ENCODE measurements at places on chromosomes 6 and 20.

DNA sequence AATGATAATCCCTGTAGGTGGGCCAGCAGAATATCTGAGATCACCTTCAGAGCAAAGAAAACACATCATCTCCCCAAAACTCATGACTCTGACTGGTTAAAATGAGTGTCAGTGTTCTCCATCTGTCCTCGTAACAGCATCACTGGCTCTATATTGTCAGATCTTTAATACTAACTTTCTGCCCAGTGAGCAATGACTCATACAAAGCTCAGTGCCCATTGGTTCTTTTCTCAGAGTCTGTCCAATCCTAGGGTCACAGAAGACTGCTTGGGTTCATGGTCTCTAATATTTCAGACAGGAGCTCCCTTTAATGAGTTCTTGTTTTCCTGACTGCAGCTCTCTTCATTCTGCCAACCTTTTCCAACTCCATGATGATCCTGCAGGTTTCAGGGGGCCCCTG lies 36.4 kb downstream of the HLA-DPB1 start:
- DNase-seq = peak; percentile 11

DNA sequence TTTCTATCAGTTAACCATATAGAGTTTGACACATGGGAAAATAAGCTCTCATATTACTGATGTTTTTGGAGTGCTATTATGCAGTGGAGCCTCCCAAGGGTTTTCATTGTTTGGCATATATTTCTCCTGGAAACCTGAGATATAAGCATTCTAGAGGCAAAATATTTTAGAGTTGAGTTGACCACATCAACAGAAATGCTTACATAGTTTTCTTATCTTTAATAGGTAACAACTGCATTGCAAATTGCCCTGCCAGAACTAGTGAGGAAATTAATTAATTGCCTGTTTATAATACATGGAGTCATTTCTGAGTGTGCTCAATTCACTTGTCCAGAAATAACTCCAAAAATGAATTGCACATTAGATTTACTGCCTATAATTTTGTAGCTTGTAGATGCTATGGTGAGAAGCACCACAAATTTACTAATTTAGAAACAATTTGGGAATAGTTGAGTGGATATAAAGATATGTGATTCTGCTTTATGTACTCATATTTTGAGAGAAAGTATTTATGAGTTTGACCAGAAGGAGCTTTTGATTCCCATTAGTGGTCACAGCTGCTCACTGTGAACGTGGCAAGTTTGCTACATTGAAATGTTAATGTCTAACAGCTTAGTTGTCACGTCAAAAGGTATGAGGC lies 288.7 kb downstream of the CD109 start:
- no peak for DNase-seq

DNA sequence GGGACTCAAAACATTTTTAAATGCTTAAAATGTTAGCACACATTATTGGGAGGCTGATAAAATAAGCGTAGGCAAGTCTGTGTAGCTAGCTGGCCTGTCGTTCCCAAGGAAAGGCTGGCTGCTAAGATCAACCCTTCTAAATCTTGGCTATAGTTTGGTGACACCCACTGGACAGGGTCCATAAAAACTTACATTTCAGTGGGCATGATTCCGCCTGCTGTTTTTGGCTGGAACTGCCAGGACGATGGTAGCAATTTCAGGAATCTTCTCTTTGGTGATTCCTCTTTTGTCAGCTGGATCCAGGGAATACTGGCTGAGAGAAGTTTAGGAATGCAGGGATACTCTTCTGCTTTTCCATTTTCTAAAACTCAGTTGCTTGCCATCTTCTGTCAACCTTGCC lies 162.2 kb downstream of the NKAIN2 start:
- no peak for DNase-seq

GRCh38 chr20:43124241-43124640 lies 65.5 kb downstream of the PTPRT start:
- no peak for DNase-seq

- DNase-seq = no peak
These were observed 6.9 kb downstream of the GLYATL3 start for GRCh38 chr6:49506569-49507111.

- DNase-seq = no peak
These were observed 70.6 kb downstream of the ATXN1 start for GRCh38 chr6:16690608-16691142.

DNA sequence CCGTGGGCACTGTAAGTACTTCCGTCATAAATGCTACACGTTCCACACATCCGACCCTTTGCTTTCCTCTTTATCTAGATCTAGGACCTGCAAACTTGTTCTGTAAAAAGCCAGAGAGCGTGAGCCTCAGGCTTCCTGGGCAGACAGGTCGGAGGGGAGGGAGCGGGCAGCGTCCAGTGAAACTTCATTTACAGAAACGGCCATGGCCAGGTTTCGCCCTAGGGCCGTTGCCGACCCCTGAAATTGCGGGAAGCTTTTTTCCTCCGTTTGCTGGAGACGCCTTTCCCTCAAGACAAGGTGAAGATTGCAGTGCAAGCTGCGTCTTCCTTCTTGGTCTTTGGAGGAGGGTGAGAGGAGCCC lies 155.4 kb downstream of the DLL1 start:
- no peak for DNase-seq

DNA sequence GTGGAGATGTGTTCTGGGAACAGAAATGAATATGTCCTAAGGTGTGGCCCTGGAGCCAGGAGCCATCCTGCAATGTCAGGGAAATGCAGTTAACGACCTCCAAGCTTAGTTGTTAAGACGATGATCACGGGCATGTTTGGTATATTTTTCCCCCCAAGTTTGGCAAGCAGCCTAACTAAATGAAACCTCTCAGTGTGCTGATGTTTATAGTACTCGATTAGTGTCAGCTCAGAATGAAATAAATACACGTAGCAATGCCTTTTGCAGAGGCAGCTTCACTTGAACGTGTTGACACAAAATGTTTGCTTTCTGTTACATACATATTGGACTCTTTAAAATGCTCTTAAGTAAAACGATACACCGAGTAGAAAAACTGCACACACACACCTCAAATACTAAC lies 76.2 kb upstream of the OLIG3 start:
- DNase-seq = peak; percentile 22

GRCh38 chr6:100338090-100338489 lies 126.6 kb downstream of the SIM1 start:
- no peak for DNase-seq

- no peak for DNase-seq
These were observed at the start of gene HLA-DRB1 for GRCh38 chr6:32589596-32590449. Gene HLA-DRB1, minus strand, starts transcription at chr6:32589848. Its CDS starts 106 bp downstream, at chr6:32589742.

DNA sequence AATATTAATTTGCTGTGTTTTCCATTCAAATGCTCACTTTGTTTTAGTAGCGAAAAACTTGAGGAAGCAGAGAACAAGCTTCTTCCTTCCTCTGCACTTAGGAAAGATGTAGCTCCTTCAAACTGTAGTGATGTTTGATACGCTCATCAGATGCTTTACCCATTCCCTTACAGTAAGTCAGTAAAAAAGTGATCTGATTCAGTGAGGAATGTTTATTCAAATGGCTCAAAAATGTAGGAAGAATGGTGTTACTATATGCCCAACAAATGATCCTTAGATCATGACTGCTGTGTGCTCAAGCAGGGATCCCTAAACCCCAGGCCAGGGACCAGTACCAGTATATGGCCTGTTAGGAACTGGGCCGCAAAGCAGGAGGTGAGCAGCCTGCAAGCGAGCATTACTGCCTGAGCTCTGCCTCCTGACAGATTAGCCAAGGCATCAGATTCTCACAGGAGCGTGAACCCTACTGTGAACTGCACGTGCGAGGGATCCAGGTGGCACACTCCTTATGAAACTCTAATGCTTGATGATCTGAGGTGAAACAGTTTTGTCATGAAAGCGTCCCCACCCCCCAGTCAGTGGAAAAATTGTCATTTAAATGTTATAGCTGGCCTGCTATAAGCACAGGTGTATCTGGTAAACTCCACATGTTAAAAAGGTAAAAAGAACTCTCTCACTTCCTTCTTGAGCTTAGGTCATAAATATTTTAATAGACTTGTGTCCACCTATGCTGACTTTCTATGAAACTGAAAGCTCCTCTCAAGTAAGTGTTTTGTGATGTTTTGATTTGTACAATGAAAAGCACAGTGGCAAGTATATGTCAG lies 187.2 kb downstream of the FOXC1 start:
- no peak for DNase-seq

DNA sequence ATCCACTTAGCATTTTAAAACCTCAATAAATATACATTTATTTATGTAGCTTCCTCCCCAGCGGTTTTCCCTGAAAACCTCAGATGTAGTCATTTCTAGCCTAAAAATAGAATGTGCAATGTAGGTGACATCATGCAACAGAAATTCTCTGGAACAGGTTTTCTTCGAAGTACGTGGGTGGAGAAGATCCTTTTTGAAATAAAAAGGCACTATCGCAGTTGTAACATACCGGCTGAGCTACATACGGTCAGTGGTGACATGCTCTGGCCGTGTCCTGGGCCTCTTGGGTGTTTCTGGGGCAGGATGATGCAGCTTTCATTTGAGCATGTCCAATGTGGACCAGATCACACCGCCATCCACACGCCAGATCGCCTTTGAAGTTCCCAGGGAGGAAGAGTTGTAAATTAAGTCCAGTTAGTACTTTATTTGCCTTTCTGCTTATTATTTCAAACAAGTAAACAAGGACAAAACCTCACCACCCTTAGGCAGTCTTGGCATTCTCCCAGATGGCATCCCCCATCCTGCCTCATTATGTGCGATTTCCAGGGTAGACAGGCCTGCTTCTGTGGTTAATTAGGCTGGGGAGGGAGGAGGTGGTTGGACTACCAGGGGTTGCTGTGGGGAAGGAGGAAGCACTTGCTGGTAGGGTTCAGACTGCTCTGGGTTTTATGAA lies 109.5 kb upstream of the CLDN20 start:
- DNase-seq = peak; percentile 62

- no peak for DNase-seq
These were observed 80.7 kb downstream of the RREB1 start for GRCh38 chr6:7188492-7188891.

- DNase-seq = no peak
These were observed 200.6 kb downstream of the MAFB start for GRCh38 chr20:40488401-40488800.

DNA sequence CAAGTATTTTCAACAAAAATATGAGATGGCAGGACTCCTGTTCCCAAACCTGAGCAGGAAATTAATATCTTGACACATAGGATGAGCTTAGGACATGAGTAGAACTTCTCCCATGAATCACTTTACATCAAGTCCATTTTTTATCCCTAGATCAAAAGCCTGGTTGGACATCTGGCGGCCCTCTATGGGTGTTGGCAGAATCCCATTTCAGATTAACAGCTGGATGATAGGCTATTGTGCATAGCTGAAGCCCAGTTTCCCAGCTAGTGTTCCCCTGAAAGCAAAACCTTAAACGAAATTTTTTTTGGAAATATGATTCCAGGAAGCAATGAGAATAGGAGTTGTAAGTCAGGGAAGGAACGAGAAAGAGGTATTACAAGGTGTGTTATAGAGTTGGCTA lies 449.4 kb upstream of the CHD6 start:
- no peak for DNase-seq

- DNase-seq = no peak
These were observed 159.8 kb upstream of the SUPT3H start for GRCh38 chr6:45537539-45537938.

DNA sequence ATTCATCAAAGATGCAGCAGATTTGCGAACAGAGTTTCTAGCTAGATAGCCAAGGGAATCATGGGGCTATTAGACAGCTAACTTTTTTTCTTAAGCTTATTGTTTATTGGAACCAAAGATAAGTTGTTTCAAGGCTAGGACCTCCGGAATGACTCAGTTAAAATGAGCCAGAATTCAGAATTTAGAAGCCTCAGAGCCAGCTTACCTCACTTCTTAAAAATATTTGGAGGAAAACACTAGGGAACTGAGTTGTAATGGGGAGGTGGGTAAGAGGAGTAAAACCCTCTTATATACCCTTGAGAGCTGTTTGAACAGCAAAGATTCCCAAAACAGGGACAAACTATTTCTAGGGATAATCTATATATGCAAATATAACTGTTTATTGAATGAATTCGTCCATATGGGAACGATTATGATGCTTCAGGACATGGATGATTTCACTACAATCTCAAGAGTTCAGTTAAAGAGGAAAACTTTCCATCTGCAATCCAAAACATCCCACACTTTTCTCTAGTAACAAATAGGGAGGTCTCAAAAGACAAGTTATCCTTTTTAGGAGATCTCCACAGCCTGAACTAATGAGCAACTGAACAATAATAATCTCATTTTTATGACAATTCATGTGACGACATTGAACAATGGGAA lies 12.6 kb upstream of the CARMIL1 start:
- no peak for DNase-seq
